Globus pallidus (tissue), 1 donor: ENCODE measurements at places on chromosomes 6 and 20.

- no peak for DNase-seq
Observed at GRCh38 chr6:69846770-69847491, 19.4 kb upstream of the COL19A1 start.

- DNase-seq, result no peak
Observed at GRCh38 chr20:11112832-11113231, 439.0 kb upstream of the JAG1 start.

DNA sequence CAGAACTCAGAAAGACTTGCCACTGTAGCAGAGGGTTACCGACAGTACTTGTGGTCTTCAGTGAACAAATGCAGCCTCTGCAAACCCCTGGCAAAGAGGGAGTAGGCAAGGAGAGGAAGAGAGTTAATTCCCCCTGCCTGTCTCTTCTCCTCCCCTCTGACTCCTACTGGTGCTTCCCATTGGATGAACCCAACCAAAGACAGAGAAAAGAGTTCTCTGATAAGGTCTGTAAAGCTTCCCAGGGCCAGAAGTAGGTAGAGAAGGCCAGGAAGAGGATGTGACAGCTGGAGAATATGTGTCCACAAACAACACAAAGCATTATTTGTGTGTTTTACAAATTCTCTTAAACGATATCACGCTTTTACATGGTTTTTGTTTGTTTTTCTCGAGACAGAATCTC, 72.8 kb upstream of the SHLD1 start:
- DNase-seq, result no peak

GRCh38 chr6:122678841-122679240, 68.6 kb downstream of the PKIB start:
- DNase-seq, result no peak

DNA sequence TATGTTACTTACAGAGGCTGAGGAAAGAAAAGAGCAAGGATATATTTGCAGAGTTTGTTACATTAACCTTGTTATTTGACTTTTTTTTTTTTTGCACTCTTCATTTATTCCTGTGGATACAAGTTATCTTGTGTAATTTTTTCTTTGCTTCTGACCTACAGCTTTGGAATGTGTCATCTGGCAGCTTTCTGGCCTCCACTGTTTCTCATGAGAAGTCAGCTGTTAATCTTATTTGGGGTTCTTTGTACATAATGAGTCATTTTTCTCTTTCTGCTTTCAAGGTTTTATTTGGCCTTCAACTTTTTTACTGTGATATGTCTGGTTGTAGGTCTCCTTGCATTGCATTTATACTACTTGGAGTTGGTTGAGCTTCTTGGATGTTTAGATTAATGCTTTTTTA, 333.4 kb downstream of the SMOC2 start:
- DNase-seq, result no peak

GRCh38 chr6:50845499-50846143, 26.9 kb downstream of the TFAP2B start:
- no peak for DNase-seq

DNA sequence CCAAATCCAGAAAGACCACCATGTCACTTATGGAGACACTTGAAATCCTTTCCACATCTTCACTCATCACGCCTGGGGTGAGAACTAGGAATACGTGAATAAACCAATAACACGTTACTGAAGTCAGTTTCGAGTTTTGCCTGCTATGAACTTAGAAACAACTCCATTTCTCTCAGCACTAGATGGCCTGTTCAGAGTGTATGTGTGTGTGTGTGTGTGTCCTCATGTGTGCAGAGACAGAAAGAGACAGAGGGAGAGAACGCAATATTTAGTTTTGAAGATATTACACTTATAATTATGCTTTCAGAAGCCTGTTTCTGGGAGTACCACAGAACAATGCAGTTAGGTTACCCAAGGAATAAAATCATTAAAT, 81.2 kb upstream of the CCN6 start:
- no peak for DNase-seq

GRCh38 chr20:43448748-43449535, 8.8 kb upstream of the SRSF6 start:
- peak; percentile 58 for DNase-seq

GRCh38 chr20:39503902-39504709, 542.0 kb downstream of the DHX35 start:
- DNase-seq, result no peak

DNA sequence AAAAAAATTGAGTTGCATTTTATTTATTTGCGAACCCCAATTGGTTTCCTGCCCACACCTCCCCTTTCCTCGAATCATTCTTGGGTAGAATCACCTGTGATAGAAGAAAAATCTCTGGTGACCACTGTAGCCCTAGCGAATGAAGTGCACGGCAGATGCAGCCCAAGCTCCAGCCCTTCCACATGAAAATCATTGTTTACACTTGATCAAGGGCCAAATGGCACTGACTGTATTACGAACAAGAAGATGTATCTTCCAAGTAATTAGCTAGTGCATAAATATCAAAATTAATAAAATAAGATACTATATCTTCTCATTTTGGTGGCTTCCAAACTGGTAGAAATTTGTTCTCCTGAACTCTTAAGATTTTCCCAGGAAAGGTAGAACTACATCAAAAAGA, 93.4 kb upstream of the ARID1B start:
- DNase-seq, result no peak

GRCh38 chr6:52325695-52326471, 36.1 kb upstream of the PAQR8 start:
- DNase-seq, result no peak

GRCh38 chr20:9374480-9374879, 139.9 kb upstream of the LAMP5 start:
- DNase-seq, result no peak

DNA sequence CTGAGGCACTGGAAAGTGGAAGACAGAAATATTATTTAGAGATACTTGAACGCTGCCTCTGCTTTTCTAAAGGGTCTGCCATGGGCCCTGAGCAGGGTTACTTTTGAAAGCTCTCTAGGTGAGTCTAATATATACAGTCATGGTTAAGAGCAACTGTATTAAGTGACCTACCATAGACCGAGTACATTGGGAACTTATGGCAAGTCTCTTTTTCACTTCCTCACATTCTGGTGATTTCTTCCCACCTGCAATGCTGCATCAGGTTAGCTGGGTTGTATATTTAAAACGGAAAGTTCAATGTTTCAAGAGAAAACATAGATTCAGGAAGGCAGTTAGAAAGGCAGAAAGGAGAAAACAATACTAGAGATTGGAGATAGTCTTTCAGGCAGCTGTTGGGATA, 154.7 kb downstream of the PHF3 start:
- no peak for DNase-seq

- no peak for DNase-seq
Observed at GRCh38 chr20:53149148-53149889, 177.2 kb downstream of the TSHZ2 start.

DNA sequence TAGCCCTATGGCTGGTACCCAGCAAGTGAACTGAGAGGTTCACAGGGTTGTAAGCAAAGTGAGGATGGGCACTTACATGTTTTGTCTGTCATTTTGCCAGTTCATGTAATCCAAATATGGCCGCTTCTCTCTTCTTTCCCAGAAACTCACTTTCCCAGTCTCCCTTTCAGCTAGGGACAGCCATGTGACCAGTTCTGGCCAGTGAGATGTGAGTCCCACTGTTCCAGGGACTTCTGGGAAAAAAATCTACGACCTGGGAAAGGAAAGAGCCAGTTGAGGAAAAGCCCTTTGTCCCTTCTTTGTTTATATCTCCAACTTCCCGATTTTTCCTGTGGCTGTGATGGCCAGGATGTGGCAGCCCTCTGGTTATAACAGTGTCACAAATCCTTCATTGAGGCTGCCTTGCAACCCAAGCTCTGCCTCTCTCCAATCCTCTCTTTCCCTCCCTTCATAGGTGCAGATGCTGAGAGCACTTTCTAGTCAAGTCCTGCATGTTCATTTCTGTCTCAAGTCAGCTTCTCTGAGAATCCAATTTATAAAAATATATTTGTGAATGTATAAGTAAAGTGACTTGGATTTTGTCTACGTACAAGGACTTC, 148.6 kb upstream of the ZFP64 start:
- no peak for DNase-seq

DNA sequence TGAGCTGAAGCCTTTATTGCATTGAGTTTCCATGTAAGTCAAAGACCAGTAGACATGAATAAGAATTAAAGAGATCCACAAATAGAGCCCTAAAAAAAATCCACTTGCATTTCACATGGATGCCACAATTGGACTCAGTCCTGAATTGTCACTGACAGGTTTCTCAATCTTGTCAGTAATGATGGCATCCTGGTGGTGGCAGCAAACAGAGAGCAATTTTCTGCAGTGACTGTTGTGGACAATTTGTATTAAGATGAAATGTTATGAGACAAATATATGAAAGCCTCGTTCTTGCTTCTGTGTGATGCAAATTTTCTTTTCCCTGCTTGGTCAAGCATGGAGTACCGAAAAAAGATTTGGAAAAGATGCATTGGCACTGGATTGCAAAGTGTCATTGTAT, 278.9 kb downstream of the SAMD5 start:
- peak; percentile 5 for DNase-seq

DNA sequence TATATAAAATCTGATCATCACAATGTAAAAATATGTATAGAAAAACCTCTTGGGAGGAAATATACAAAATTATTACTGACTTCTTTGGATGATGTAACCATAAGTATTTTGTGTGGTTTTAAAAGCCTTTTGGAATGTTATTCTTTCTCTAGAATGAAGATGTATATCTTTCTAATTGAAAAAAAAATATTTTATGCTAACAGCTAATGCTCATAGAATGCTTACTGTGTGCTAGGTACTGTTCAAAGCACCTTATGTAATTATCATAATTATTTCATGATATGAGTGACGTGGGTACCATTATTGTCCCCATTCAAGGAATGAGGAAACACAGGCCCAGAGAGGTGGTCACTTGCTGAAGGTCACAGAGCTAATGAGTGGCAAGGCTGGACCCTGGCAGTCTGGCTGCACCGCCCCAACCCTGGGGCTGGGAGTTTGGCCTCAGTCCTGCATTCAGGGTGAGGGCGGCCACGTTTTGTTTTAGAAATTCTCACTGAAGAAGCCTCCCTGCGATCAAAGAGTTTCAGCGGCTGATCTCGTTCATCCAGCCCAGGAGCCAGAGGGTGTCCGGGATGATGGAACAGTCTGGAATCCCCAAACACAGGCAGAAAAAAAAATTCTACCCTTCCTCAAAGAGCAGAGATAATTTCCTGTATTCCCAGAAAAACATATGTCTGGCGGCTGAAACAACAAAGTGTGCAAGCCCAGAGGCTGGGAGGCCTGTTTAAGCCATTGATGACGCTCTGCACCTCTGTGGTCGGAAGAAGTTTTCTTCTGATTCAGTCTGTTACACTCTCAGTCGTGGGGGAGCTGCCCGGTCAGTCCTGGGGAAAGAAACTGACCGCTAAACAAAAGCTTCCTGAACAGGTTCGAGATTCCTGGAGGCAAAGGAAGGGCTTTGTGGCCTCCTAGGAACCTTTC, 37.3 kb downstream of the TFEB start:
- DNase-seq, result peak; percentile 47

GRCh38 chr6:49332781-49333180, 130.3 kb downstream of the MMUT start:
- DNase-seq, result no peak

DNA sequence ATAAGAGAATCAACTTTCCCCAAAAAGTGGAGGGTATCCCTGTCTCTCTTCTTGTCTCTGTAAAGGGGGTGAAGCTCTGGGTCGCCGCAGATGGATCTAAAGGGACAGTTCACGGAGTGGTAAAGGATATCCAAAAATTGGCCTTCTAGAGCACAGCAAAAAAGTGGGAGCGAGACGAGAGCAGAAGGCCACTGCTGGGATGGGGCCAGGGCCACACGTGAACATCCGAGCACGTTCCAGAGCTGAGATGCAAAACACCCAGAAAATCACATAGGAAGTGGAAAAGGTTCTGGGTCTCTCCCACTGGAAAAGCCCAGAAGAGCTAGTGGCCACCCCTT, 837 bp downstream of the TRAM2 start:
- no peak for DNase-seq

DNA sequence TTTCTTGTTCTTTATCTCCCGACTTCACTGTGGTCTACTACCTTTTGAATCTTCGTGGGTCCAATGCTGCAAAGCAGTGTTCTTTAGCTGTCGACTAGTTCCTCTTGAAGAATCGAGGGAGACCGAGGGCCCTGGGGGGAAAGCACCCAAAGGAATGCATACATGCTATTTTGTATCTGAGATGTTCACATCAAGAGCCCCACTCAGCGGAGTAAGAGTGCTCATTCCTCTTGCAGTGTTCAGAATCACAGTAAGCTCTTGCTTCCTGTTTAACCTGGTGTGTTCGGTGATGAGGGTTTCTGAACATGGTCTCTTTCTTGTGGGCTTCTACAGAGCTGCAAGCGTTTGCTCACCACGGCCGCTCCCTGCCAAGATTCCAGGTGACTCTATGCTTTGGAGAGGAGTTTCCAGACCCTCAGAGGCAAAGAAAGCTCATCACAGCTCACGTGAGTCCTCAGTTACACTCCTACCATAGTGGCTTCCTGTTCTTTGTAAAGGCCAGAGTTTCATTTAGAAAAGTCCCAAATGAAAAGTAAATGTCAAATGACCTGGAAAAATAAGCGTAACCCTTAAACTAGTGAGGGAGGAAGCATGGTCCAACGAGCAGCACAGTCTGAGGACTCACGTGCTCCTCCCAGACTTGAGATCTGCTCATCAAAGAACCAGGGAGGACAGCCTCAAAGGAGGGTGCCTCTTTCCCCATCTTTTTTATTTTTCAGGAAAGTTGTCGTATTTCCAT, 13.3 kb downstream of the IRF4 start:
- no peak for DNase-seq
